A549 treated with Mapracorat at 1 μM for 4 hours (cell line): ENCODE measurements at places on chromosomes 11 and 22. TPM values are rescaled to one million over a fixed set of nuclear protein-coding genes. Genes with fewer than 3 reads are reported as not detected.

Gene MCHR1
- not detected in 5 replicates for total RNA-seq

Gene DDX17
- total RNA-seq, result 81.7 to 92.8 TPM (median 89.6 TPM) in 5 replicates

Gene KCNE3
- total RNA-seq, result not detected in 5 replicates

Gene FUT4
- 2.0 to 2.9 TPM (median 2.5 TPM) in 5 replicates for total RNA-seq

Gene AHNAK
- 288 to 390 TPM (median 357 TPM) in 5 replicates for total RNA-seq

Gene TMEM184B
- 39.0 to 53.3 TPM (median 52.6 TPM) in 5 replicates for total RNA-seq

Gene MLC1
- total RNA-seq, result not detected in 5 replicates

Gene FAM181B
- total RNA-seq, result 0.04 to 0.08 TPM (median 0.05 TPM) in 4 of 5 replicates, not detected in the other

Gene C11orf91
- total RNA-seq, result 1.4 to 2.0 TPM (median 1.5 TPM) in 5 replicates

Gene ABTB2
- total RNA-seq, result 28.4 to 45.9 TPM (median 38.6 TPM) in 5 replicates

Gene OLFML1
- total RNA-seq, result 0.08 TPM in 1 of 5 replicates, not detected in the others

Gene ANO5
- 1.3 to 1.9 TPM (median 1.5 TPM) in 5 replicates for total RNA-seq

Gene HYLS1
- 11.4 to 14.5 TPM (median 12.9 TPM) in 5 replicates for total RNA-seq

Gene PTPRJ
- 33.2 to 50.6 TPM (median 47.0 TPM) in 5 replicates for total RNA-seq

Gene CACNA1I
- total RNA-seq, result 0.02 to 0.06 TPM (median 0.05 TPM) in 5 replicates

Gene NFRKB
- total RNA-seq, result 9.8 to 13.0 TPM (median 12.3 TPM) in 5 replicates

Gene TENM4
- total RNA-seq, result 0.02 to 0.45 TPM (median 0.17 TPM) in 5 replicates

Gene HIC2
- 2.3 to 3.2 TPM (median 2.9 TPM) in 5 replicates for total RNA-seq

Gene FOLR1
- total RNA-seq, result not detected in 5 replicates

Gene SCGB2A2
- total RNA-seq, result not detected in 5 replicates

Gene OR8G5
- total RNA-seq, result not detected in 5 replicates

Gene PHLDB1
- total RNA-seq, result 8.0 to 8.8 TPM (median 8.5 TPM) in 5 replicates

Gene GVQW3
- total RNA-seq, result 0.57 to 1.4 TPM (median 0.92 TPM) in 5 replicates

Gene ATM
- total RNA-seq, result 6.9 to 9.5 TPM (median 8.8 TPM) in 5 replicates
